ENCODE measurements at places on chromosomes 1 and 21.

- DNase-seq, result no peak
Measured at GRCh38 chr1:237736372-237737029, 154.2 kb downstream of the ZP4 start.

GRCh38 chr1:84795213-84795612 is 97.8 kb downstream of the LPAR3 start:
- DNase-seq, result no peak

- DNase-seq, result no peak
Measured at GRCh38 chr1:64295561-64295960, 92.1 kb downstream of the UBE2U start.

GRCh38 chr1:230076121-230076520 is 9.1 kb downstream of the GALNT2 start:
- no peak for DNase-seq

GRCh38 chr1:65459397-65459768 is 38.9 kb downstream of the LEPR start:
- no peak for DNase-seq

GRCh38 chr1:215285013-215285800 is 202.7 kb downstream of the KCNK2 start:
- no peak for DNase-seq

DNA sequence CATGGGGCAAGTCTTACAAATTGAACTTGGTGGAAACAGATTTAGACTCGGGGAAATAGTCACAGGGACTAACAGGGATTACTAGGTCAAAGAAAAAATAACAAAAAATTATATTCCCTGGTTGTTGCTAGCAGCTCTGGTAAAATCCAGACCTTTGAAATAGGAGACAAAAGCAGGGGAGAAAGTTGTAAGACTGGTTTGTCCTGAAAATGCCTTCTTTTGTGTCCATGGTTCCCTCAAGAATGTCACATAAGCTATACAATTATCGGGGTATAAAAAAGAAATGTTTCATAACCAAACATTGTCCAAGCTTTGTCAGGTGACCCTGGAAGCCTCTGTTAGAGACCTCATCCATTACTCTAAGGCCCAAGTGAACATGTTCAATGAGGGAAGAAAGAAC is 33.1 kb downstream of the KIAA0319L start:
- DNase-seq, result no peak

GRCh38 chr1:7422966-7423365 is 348.1 kb upstream of the VAMP3 start:
- no peak for DNase-seq

GRCh38 chr1:1212780-1213344 is 1.1 kb downstream of the TNFRSF4 start:
- DNase-seq, result no peak

DNA sequence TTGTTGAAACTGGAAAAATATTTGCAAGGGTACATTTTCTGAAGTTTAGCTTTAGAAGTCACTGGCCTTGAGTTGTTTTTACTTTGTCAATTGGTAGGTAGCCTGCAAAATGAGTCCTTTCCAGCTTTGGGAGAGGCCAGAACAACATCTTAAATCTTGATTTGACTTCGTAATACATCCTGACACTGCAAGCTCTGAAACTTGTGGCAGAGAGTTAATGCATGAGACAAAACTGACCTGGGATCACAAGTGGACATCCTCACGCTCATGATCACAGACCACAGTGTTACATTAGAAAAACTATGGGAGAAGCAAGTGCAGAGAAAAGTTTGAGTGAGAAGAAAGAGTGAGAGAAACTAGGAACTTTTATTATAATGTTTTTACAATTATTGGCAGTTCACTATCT is 550.9 kb downstream of the USP25 start:
- DNase-seq, result no peak

- DNase-seq, result no peak
Measured at GRCh38 chr1:147156642-147157041, 15.6 kb downstream of the PRKAB2 start.

DNA sequence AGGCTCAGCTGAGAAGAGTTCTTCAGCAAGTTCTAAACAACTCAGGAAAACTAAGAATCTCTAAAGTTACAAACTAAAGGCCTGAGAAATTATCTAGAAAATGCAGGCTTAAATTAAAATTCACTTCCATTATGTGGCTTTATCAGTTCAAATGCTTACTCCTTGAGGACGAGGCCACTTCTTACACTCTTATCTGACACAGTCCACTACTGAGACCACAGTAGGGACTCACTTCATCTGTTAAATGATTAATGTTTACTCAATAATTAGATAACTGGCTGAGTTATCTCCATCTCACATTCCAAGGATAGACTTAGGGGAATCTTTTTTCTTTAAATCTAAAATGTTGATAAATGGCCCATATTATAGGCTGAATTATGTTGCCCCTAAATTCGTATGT is 1.6 kb downstream of the C1orf141 start:
- DNase-seq, result no peak

- no peak for DNase-seq
Measured at GRCh38 chr1:19525607-19526545, 40.5 kb upstream of the CAPZB start.

DNA sequence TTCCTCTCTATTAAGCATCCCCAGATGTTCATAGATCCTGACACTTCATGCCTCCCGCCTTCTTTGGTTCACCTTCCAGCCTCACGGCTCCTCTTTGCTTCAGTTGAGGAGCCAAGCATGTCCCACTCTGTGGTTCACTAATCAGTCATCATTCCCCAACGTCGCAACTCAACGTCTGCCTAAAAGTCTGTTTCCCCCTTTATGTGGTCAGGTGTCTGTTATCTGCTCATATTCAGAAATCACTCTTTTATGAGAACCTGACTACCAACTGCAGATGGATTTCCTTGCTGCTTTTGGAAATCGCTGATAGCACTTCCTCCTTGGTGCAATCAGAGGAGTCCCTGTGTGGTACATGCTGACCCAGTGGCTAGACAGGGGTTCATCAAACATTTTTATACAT is 94.1 kb upstream of the VANGL1 start:
- DNase-seq, result no peak

DNA sequence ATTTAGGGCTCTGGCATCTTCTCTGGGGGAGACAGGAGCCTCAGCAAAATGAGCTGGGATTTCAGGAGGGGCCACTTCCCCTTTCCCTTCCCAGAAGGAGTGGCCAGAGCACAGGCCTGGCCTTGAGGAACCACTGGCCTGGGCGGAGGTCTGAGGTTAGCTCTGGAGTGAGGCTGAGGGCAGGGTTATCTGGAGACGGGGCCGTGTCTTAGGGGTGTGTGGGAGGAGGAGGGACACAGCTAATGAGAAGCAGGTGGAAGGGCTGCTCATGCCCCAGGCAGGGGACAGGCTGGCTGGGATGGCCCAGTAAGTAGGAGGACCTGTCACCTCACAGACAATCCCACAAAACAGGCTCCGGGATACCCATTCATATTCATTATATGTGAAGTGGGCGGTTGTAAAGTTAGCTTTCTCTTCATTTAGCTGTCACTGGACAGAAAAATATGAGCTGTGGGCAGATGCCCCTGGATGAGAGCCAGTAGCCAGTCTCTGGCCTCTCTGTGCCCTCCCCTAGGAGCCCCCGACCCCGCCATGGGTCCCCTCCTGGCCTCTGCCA is 12.4 kb downstream of the ALX3 start:
- no peak for DNase-seq

DNA sequence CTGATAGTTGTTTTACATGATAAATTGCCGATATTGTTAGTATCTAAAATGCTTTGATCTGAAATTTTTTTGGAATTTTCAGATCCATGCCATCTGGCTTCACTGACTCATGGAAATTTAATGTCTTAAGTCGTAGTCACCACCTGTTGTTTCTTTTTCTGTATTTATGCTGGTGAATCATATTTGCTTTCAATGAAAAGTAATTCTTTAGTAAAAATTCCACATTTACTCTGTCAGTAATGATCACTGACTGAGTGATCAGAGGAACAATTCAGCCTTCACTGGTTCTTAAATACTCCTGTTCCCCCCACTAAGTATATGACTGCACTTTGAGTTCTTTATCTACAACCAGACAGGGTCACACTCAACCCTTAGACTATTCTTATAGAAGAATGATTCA is 185.6 kb upstream of the NRIP1 start:
- DNase-seq, result no peak
